Activated CD8-positive, alpha-beta T cell treated with anti-CD3 and anti-CD28 coated beads for 36 hours (primary cell): ENCODE measurements at places on chromosomes 4 and X. TPM values are rescaled to one million over a fixed set of nuclear protein-coding genes. Genes with fewer than 3 reads are reported as not detected.

GRCh38 chrX:136256026-136256425 lies 4.8 kb upstream of the MAP7D3 start:
- DNase-seq = no peak

- DNase-seq = peak; percentile 55
Observed at GRCh38 chrX:150697641-150698040, 4.4 kb downstream of the MTMR1 start.

- DNase-seq = no peak
Observed at GRCh38 chr4:10192331-10192730, 75.7 kb upstream of the WDR1 start.

F11 gene
- total RNA-seq = not detected

DNA sequence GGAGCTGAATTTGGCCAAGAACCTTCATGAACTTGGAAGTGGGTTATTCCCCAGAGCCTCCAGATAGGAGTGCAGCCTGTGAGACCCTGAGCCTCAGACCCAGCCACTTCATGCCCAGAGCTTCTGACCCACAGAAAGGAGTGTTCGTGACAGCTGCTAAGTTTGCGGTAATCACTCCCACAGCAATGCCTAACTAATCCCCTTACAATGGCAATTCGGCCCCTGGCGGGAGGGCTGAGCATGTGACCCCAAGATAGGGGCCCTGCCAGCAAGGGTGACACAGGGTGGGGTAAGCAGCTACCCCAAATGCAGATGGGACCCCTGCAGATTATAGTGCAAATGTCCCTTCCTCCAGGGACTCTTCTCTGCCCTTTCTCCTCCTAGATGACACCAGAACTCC lies 22.5 kb downstream of the PNMA6E start:
- no peak for DNase-seq

CFP gene
- 1.6 TPM for total RNA-seq

DNA sequence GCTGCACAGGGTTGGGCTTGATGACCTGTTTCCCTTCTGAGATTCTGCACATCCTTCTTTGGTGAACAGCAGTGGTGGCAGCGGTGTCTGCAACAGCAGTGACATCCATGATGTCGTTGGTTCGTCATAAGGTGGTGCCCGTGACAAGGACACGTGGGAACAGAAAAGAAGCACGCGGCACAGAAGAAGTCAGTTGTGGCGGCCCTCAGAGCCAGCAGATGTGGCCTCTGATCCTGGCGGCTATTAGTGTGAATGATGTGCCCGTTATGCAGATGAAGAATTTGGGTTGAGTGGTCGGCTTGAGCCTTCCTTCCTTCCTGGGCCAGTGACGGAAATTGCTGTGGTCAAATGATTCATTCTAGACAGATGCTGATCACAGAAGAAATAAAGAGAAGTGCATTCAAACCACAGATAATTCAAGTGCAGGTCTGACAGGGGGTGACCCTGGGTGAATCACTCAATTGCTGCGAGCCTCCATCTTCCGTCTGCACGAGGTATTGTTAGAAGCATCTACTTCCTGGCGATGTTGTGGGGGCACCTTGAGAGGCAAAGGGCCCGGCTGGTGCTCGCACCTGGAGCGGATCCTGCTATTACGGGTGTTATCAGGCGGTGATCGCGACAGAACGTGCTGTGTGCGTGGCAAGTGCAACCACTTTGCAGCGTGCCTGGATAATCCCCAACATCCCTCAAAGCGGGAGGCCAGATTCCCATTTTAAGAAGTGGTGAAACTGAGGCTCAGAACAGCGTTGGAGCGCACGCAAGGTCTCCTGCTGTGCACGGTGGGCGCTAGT lies 215.2 kb upstream of the PSAPL1 start:
- peak; percentile 84 for DNase-seq

- DNase-seq = no peak
Observed at GRCh38 chr4:31783311-31783710, 1063.1 kb downstream of the PCDH7 start.

PPEF1 gene
- total RNA-seq = not detected

TKTL2 gene
- not detected for total RNA-seq

GASK1B gene
- not detected for total RNA-seq

DNA sequence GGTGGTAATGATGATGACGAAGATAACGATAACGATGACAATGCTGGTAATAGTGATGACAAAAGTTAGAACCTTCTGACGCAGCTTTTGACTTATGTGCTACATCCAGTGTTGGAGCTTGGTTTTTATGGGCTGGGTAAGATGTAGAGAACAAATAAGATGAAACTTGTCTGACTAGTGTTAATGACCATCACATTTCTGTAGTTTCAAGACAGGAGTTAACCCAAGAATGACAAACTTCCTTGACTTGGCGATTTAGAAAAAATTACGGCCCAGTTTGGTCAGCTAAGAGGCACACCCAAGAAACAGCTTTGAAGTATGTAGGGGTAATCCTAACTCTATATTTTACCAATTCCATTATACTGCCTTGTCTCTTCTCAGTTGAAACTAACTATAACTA lies at the start of gene TMPRSS11B:
TMPRSS11B (minus strand) TSS at position 101 of the 400 bp plus-strand sequence. CDS start 136 bp downstream, outside the sequence.
- no peak for DNase-seq

DNA sequence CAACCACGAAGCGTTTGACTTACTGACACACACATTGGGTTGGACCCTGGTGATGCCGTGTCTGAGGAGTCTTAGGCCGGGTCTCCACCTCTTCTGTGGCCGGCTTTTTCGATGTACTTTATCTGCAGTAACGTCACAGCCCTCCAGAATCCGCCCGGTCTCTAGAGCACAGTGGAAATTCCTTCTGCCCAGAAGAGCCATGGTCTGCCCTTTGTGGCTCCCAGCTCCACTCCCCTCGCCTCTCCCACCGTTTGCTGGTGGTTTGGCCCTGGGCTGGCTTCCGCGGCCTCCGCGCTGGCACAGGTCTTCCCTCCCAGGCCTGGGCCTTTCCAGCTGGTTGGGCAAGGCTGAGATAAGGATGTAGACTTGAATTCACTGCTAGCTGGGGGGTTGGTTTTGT lies 4.3 kb downstream of the MAEA start:
- no peak for DNase-seq
